ENCODE measurements at places on chromosomes 7 and 10.

- DNase-seq: no peak
These were observed 1.1 kb upstream of the SFTPA2 start for GRCh38 chr10:79561257-79561656.

- DNase-seq: no peak
These were observed 534.3 kb downstream of the PARD3 start for GRCh38 chr10:34280599-34281374.

GRCh38 chr7:103348452-103348851 lies 1.0 kb downstream of the PSMC2 start:
- no peak for DNase-seq

GRCh38 chr10:97195706-97196222 lies 10.0 kb upstream of the SLIT1 start:
- no peak for DNase-seq

DNA sequence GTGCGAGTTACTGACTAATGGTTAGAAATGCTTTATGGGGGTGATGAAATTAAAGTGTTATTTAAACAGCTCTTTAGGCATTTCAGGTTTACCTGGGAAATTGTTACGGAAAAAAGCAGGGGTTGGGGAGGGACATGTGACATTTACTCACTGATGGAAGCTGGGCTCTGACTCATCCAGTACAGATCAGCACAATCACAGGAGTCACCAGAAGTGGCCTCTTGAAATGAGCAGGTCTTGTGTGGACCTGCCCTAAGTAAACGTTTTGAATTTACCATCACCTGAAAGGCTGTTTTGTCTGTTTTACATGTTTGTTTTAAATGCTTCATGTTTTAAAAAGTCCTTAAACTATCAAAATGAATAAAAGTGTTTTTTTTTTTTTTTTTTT lies 2.3 kb downstream of the GLRX3 start:
- no peak for DNase-seq

GRCh38 chr10:76242956-76243355 lies 811.5 kb downstream of the LRMDA start:
- DNase-seq: no peak

DNA sequence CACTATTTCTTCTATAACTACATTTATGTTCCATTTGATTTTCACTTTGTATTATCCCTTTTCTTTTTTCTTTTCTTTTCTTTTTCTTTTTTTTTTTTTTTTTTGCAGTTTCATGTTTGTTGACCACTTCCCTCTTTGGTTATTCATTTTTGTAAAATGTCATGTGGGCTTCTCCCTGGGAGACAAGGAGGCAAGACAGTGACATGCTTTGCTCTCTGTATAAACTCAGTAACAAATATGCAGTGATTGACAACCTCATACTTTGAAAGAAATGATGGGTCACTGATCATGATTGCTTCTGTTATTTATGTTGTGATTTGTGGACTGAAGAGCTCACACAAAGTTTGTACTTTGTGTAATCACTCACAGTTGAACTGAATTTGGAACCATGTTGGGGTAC lies 90.2 kb upstream of the ABI1 start:
- no peak for DNase-seq

- no peak for DNase-seq
These were observed 282.9 kb downstream of the ADARB2 start for GRCh38 chr10:1454428-1454827.

DNA sequence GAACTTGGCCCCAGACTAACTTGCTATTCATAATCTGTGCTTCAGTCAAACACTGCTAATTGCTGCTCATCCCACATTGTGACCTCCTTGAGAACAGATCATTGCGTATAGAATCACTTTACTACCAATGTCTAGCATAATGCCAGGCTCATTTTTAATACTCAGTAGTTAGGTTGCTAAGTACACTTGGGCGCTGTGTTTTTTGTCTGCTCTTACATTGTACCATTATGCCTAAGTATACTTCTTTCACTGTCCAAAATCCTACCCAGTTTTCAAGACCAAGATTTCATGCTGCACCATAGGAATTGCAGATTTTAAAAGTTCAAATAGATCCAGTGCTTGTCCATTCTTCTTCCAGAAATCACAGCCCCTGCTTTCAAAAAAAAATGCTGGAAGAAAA lies 32.8 kb upstream of the TMEM106B start:
- no peak for DNase-seq

DNA sequence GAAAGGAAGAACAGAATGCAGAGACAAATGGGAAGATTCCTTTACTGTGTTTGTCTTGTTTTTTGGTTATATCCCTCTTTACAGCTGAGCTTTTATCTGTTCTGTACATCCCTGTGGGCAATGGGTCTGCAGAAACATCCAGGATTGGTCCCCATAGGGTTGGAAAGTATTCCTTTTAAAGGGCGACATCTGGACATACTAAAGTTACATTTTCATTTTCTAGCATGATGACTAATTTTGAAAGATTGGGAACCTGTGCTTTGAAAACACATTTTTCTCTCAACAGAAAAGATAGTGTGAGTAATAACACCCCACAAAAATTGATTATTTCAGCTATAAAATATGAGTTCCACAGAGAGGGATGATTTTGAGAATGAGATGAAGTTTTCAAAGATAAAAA lies 435.8 kb downstream of the GPAM start:
- DNase-seq: no peak
